Left ventricle myocardium superior (tissue), 1 donor: ENCODE measurements at places on chromosomes 6 and 20.

DNA sequence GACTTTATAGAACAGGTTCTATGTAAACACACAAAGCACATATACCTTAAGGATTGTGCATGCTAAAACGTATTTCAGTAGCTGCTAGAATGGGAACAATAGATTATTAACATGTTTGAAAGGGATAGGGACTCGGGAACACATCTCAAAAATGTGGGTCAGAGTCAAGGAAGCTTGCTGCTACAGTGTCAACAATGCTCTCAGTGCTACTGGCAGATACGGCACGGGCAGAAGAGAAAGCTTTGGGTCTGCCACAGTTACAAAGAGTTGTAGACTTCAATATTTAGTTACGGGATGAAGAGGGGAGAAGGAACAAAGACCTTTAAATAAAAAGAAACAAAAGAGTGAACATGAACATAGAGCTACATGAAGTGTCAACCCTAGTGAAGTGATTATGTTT lies 170.5 kb downstream of the BACH2 start:
- DNase-seq = no peak

- DNase-seq = no peak
These were observed 37.3 kb downstream of the SIM1 start for GRCh38 chr6:100427452-100427851.

- DNase-seq = peak; percentile 66
These were observed 60.4 kb downstream of the SRC start for GRCh38 chr20:37406010-37406998.

DNA sequence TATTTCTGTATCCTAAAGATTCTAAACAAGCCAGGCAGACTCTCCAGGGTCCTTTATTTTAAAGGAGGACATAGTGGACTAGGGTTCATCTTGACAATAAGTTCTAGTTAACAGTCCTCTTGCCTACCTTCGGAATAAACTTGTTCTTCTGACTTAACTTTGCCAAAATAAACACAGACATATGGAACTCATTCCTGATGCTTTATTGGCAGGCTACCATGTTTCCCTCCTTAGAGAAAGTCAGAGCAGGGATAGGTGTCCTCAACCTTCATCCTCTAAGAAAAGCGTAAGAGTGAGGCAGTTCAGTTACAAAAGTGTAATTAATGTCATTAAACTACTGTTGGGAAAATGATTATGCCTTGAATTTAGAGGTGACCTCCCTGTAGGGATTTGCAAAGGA lies 46.9 kb upstream of the NRSN1 start:
- no peak for DNase-seq

GRCh38 chr6:44974511-44974910 lies 353.6 kb upstream of the RUNX2 start:
- no peak for DNase-seq

- DNase-seq = no peak
These were observed 75.5 kb downstream of the GPR6 start for GRCh38 chr6:110053395-110054240.

DNA sequence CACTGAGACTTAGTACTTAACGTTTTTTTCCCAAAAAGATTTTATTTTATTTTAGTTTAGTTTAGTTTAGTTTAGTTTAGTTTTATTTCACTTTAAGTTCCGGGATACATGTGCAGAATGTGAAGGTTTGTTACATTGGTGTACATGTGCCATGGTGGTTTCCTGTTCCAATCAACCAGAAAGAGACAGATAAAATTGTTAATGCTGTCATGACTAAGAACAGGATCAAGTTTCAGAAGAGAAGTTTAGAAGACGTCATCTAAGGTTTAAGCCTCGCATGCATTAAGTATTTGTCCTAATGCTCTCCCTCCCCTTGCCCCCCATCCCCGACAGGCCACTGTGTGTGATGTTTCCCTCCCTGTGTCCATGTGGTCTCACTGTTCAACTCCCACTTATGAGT lies 540.0 kb downstream of the KHDRBS2 start:
- DNase-seq = no peak

- DNase-seq = no peak
These were observed 4.7 kb upstream of the SLC22A2 start for GRCh38 chr6:160263196-160263939.

- no peak for DNase-seq
These were observed 159.4 kb upstream of the MLN start for GRCh38 chr6:33963136-33963750.

DNA sequence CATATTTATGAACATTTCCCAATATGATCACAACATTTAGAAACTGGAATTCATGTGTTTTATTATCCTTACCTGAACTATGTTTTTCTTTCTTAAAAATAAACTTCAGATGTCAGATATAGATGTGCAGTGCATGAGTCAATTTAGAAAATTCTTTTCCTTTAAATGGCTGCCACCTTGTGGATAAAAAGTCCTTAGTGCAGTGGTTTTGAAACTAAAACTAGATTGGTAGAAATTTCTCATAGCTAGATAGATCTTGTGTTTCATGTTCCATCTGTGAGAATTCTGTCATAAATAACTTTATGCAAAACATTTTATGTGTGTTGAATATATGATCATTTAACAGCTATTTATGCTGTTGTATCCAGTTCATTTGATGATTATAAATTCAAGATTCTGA lies 134.9 kb downstream of the KLHL32 start:
- no peak for DNase-seq

GRCh38 chr6:135876058-135876457 lies 24.6 kb downstream of the PDE7B start:
- DNase-seq = peak; percentile 23

GRCh38 chr20:58877050-58877975 lies 24.8 kb downstream of the GNAS start:
- no peak for DNase-seq

GRCh38 chr20:38165089-38165965 lies at the start of gene TGM2:
Gene TGM2 (minus strand): TSS chr20:38165270. CDS start chr20:38165198, 72 bp downstream.
- DNase-seq = peak; percentile 92

DNA sequence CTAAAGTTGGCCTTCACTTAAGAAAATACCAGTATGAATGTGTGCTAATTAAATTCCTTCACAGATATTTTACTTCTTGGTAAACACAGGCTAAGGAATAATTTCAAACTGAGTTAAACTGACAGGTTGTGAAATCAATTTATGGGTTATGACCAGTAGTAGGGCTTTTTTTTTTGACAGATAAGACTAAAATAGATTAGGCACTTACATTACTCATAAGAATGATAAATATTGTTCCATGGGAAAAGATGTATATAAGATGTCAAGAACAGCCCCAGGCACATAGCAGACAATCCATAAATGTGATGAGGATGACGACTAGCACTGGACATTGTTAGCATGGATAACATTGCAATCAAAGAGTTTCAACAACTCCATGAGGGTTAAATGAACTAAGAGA lies 22.9 kb downstream of the NT5E start:
- no peak for DNase-seq

DNA sequence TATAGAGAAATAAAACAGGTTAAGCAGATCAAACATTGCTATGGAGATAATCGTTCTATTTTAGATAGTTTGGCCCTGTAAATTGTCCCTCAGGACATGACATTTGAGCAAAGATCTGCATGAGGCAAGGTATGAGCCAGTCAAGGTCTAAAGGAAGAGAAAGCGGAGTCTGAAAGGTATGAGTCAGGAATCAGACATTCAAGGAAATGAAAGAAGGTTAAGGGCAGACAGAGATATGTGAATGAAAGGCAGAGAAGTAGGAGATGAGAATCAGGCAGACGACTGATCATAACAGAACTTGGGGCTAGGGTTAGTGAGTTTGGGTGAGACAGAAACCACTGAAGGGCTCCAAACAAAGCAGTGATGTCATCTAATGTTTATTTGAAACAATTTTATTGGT lies 775.8 kb downstream of the MAFB start:
- no peak for DNase-seq
